ENCODE measurements at places on chromosomes 1 and 21.

DNA sequence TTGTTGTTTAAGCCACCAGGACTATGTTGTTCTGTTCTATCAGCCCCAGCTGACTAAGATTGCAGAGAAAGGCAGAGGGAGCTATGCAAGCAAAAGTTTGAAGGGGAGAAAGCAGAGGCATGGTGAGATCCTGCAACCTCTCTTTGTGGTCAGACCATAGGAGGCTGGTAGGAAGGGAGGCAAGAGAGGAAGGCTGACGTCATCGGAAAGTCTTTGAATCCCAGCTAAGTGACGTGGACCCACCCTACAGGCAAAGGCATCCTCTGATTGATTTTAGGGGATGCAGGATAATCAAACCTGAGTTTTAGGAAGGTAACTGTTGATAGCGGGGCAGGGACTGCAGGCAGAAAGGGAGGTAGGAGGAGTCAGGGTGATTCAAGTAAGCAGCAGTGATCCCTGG is 23.3 kb upstream of the TNNI1 start:
- no peak for DNase-seq

DNA sequence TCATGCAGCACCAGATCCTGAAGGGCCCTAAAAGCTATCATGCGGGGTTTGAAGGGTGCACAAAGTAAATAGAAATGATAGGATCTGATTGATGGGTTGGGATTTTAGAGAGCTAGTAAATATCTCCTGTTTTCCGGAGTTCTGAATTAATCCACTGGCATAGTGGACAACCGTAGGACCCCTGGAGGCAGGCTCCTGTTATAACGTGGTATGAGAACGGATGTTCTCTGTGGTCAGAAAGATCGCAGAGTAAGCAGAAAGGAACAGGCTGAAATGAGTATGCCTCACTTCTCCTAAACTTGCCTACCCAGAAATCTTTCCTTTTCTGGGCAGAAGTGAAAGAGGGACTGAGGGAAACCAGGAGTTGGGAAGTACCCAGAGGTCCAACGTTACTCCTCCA is 470.8 kb downstream of the AJAP1 start:
- DNase-seq: no peak

DNA sequence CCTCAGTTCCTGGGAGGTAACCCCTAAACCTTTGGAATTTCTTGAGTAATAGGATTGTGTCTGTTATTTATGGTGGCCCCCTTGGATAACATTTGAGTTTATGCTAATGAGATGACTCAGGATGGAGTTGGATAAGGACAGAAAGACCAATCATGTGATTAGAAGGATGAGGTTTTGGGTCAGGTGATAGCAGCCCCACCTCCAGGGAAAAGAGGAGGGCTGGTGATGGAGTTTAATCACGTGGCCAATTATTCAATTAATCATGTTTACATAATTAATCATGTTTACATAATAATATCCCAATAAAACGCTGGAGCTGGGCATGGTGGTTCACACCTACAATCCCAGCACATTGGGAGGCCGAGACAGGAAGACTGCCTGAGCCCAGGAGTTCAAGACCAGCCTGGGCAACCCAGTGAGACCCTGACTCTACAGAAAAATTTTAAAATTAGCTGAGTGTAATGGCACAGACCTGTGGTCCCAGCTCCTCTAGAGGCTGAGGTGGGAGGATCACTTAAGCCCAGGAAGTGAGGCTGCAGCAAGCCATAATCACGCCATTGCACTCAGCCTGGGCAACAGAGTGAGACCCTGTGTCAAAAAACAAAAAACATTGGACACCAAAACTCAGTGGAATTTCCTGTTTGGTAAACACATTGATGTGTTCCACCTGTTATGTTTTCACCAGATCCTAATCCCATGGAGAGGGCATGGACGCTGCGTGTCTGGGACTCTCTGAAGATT is 73.3 kb downstream of the NUP210L start:
- DNase-seq: no peak

DNA sequence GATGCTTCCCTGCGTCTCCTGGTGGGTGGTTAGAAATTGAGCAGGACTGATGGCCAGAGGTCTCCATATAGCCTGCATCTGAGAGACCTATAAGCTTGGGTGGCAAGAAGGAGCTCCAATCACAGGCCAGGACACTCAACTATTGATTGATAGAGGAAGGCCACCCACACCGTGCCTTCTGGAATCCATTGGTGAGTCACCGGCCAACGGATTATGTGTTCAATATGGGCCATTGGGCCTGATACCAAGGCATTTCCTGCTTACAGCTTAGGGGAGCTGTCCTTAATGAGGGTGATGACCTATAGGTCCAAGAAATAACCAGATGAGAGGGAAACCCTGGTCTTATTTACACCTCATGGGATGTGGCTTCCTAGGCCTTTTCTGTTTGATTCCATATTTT is 115.1 kb downstream of the PLPP3 start:
- no peak for DNase-seq

DNA sequence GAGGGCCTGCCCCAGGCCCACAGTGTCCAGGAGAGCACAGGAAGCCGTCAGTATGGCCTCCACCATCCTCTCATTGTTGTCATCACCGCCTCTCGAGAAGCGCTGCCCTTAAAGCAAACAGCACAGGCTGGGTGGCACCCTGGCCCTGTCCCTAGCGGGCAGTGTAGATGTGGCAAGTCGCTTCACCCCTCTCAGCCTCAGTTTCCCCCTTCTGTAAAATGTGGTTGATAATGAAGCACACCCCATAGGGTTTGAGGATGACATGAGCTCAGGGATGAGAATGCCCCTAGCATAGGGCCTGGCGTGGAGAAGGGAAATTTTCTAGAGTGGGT is 13.4 kb downstream of the PLA2G2F start:
- no peak for DNase-seq

DNA sequence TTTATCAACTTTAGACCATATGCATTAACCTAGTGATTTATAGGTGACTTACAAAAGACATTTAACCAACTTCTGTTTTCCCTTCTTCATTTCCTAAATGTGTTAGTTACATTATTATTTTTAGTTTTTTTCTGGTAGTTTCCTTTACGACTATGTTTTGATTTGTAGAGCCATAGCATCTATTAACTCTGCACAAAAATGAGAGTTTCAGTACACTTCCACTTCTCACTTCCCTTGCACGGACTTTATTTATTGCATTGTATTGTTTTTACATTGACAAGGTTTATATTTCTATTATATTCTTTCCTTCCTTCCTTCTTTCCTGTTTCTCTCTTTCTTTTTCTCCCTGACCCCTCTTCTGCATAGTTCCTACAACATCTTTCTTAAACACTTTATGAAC is 14.7 kb downstream of the PKN2 start:
- DNase-seq: no peak

- DNase-seq: peak; percentile 67
Observed at GRCh38 chr1:236416165-236416564, 22.1 kb downstream of the EDARADD start.

DNA sequence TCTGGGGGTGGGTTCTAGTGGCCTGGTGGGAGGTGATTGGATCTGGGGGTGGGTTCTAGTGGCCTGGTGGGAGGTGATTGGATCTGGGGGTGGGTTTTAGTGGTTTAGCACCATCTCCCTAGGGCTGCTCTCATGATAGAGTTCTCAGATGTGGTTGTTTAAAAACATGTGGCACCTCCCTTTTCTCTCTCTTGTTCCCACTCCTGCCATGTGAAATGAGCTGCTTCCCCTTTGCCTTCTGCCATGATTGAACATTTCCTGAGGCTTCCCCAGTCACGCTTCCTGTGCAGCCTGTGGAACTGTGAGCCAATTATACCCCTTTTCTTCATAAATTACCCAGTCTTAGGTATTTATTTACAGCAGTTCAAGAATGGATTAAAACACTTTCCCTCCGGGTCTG is 327.3 kb upstream of the AJAP1 start:
- no peak for DNase-seq

- DNase-seq: no peak
Observed at GRCh38 chr21:37550618-37551330, 184.2 kb downstream of the DYRK1A start.

GRCh38 chr21:42758721-42759593 is 105.5 kb downstream of the PDE9A start:
- no peak for DNase-seq

DNA sequence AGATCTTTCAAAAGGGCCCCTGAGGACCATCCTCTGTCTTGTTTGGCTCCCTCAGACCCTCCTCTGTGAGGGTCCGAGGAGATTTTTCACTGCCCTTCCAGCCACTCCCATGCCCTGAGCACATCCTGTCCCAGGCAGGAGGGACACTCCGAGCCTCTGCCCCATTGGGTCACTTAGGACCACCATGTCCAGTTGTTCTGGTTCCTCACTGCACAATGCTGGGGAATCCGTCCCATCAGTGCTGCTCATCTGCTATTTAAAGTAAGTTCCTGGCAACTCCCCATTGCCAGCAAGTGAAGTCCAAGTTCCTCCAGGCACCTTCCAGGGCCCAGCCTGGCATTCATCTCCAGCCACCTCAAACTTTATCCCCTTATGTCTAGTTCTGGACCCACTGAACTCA is 117.5 kb upstream of the GRIK3 start:
- DNase-seq: no peak

GRCh38 chr1:172273647-172274396 is 146.7 kb upstream of the C1orf105 start:
- DNase-seq: no peak

GRCh38 chr1:38330799-38331198 is 284.2 kb upstream of the POU3F1 start:
- DNase-seq: no peak

DNA sequence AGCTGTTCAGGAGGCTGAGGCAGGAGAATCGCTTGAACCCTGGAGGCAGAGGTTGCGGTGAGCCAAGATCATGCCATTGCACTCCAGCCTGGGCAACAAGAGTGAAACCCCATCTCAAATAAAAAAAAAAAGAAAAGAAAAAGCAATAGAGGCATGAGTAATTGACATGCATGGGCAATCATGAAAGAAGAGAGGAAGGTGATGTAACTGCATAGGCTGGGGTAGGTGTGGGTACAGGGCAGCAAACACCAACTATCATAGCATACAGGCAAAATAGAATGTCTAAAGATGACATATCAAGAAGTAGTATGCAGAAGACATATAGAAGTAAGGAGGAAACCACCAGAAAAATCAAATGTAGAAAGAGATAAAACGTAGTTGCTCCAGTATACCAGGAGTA is 19.0 kb upstream of the MGST3 start:
- no peak for DNase-seq

DNA sequence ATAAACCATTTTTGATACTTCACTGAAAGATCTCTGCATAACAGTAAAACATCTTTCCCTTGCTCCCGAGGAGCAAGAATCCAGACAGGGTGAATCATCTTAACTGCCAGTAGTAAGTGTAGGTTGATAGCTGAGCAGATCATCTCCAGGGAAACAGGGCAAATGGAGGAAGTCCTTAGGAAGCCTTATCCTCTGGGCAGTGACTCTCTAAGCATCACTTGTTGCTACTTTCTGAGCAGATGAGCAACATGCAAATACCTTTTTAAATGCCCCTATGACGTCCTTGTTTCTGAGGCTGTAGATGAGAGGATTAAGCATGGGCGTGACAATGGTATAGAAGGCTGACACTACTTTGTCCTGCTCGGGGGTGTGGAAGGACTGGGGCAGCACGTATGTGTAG is 8.9 kb downstream of the OR2T11 start:
- DNase-seq: no peak

GRCh38 chr1:32494711-32495337 is 30.0 kb downstream of the ZBTB8B start:
- DNase-seq: no peak

DNA sequence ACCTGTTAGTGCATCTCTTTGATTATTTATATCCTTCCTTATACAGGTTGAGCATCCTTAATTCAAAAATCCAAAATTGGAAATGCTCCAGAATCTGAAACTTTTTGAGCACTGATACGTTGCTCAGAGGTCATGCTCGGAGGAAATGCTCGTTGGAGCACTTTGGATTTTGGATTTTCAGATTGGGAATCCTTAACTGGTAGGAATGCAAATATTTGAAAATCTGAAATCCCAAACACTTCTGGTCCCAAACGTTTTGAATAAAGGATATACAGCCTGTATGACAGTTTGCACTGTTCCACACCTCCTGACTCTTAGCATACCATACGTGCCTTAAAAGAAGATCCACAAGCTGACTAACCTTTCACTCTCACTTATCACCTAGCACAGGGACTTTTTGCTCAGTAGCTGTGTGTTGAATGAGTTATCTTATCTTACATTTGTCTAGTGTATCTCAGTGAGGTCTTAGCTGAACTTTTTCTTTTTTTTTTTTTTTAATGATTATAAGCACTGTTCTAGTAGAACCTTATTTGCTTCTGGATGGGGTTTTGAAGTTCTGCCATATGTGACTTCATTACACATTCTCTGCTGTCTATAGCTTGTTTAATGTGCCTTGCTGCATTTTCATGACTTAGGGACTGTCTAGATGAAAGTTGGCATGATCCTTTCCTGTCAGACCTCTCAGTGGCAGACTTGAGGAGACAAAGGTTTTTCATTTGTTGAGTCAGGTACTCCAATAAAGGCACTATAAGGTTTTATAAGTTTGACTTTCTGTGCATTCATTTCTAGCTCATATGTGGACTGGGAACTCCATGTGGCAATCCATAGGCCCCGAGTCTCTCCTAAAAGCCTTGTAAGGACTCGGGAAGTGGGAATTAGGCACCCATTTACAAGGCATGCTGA is 21.6 kb downstream of the PTGFRN start:
- DNase-seq: no peak

- no peak for DNase-seq
Observed at GRCh38 chr1:209157546-209158249, 425.8 kb upstream of the CAMK1G start.
